ENCODE measurements at places on chromosomes 7 and 10. TPM values are rescaled to one million over a fixed set of nuclear protein-coding genes. Genes with fewer than 3 reads are reported as not detected.

DNA sequence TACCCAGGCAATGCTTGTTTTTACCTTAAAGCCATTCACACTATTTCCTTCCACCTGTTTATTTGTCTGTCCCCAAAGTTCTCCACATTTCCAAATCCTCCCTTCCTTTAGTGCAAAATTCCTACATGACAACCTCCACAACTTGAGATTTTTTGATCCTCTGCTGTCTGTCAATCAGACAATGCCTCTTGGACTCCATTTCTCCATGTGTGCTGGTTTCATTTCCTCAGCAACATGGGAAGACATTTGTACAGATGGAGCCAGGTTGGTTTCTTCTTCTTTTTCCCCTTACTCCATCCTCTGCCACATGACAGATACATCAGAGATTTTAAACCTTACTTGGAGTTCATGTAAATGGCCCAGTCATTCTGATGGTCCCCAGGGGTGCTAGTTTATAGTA, 19.1 kb upstream of the GIMAP2 start:
- DNase-seq: peak; percentile 15
- no peaks in the 10 kb centered on the region for H3K4me1 ChIP-seq
- no peaks in the 10 kb centered on the region for H3K36me3 ChIP-seq
- no peak overlapping the region for H3K4me3 ChIP-seq
- H3K27me3 ChIP-seq: no peaks in the 10 kb centered on the region

GRCh38 chr10:80767963-80768362, 230.3 kb downstream of the SH2D4B start:
- no peaks in the 10 kb centered on the region for H3K27me3 ChIP-seq
- H3K36me3 ChIP-seq: no peaks in the 10 kb centered on the region
- no peak overlapping the region for H3K27ac ChIP-seq
- H3K4me1 ChIP-seq: no peaks in the 10 kb centered on the region

The NEUROG3 gene
- not detected for total RNA-seq

- peak overlapping the region; percentile 94 for H3K27ac ChIP-seq
- peaks cover 3% of the 10 kb centered on the region for H3K4me1 ChIP-seq
- H3K4me3 ChIP-seq: peak overlapping the region; percentile 81
- H3K36me3 ChIP-seq: peaks cover 35% of the 10 kb centered on the region
- H3K27me3 ChIP-seq: no peaks in the 10 kb centered on the region
These were observed 768 bp downstream of the CHCHD2 start for GRCh38 chr7:56105508-56105907.

GRCh38 chr10:24118246-24118645, 90.7 kb upstream of the KIAA1217 start:
- H3K36me3 ChIP-seq: no peaks in the 10 kb centered on the region
- DNase-seq: peak; percentile 61

DNA sequence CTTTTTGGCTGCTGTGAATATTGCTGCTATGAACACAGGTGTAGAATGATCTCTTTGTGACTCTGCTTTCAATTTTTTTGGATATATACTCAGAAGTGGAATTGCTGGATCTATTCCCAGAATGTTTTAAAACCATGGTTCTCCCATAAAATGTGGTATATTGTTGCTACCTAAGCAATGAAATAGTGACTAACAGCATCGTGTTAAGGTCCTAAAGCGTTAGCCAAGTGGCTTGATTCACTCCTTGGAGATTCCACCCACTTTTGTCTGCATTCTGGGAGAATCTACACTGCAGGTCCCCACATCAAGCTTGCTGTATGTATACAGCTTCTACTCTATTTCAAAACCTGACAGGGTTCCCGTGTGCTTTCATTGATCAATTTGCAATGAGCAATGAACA, 105.6 kb downstream of the CDK6 start:
- peaks cover 4% of the 10 kb centered on the region for H3K36me3 ChIP-seq
- no peak overlapping the region for H3K4me3 ChIP-seq
- H3K27ac ChIP-seq: no peak overlapping the region

DNA sequence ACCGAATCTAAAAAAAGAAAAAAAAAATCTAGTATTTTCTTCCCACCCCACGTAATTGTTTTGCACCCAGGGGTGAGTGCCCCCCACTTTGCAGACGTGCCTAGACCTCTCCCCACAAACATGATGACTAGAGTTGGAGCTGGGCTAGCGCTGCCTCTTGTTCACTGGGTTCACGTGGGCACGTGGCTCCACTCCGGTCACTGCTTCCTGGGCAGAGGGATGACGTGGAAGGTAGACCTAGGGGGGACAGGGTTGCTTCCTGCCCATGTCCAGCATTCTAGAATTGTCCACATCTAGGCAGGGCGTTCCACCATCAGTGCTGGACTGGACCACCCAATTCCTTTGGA, 861 bp upstream of the LIMK1 start:
- H3K4me1 ChIP-seq: peaks cover 27% of the 10 kb centered on the region
- H3K36me3 ChIP-seq: peaks cover 11% of the 10 kb centered on the region
- DNase-seq: no peak

DNA sequence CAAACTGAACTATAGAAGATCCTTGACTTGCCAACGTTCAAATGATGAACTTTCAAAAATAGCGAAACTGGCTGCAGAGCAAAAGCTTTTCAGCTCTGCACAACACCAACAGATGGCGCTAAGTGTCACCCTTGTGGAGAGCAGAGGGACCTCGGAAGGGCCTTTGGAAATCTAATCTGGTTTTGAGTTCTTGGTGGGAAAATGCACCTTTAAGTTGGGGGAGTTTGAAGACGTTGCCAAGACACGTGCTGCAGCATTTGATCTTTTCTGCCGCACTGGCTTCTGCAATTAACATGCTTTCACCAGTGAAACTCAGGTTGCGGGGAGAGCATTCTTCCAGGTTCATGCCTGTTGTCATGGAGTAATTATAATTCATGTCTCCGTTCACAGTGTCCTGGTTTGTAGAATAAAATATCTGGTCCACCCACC, 26.3 kb upstream of the WDR11 start:
- no peaks in the 10 kb centered on the region for H3K27me3 ChIP-seq
- no peaks in the 10 kb centered on the region for H3K36me3 ChIP-seq
- DNase-seq: no peak
- no peak overlapping the region for H3K27ac ChIP-seq
- no peaks in the 10 kb centered on the region for H3K4me1 ChIP-seq

DNA sequence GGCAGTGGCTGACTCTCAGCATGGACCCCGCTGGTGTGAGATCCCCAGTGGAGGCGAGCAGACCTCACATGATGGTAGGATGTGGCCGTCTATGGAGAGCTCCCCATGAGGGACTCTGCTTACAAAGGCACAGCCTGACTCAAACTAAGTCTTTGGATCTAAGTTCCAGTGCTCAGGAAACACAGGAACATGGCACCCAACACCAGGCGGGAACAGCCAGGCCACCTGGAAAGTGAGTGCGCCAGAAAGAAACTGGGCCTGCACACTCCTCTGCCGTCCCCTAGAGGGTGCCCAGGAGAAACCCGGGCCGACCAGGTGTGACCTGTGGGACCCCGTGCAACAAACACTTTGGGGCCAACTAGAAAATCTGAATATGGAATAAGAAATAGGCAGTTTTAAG, 10.0 kb downstream of the PITRM1 start:
- DNase-seq: no peak
- H3K36me3 ChIP-seq: peaks cover 83% of the 10 kb centered on the region
- no peak overlapping the region for H3K27ac ChIP-seq
- H3K4me1 ChIP-seq: no peaks in the 10 kb centered on the region

GRCh38 chr7:55486991-55487390, 85.3 kb downstream of the VOPP1 start:
- no peak overlapping the region for H3K27ac ChIP-seq
- H3K36me3 ChIP-seq: peaks cover 16% of the 10 kb centered on the region
- H3K27me3 ChIP-seq: no peaks in the 10 kb centered on the region
- DNase-seq: no peak

- H3K4me3 ChIP-seq: no peak overlapping the region
- H3K27me3 ChIP-seq: no peaks in the 10 kb centered on the region
- no peaks in the 10 kb centered on the region for H3K4me1 ChIP-seq
- no peak overlapping the region for H3K27ac ChIP-seq
- H3K36me3 ChIP-seq: peaks cover 5% of the 10 kb centered on the region
- DNase-seq: no peak
These were observed 15.9 kb downstream of the MIOS start for GRCh38 chr7:7582596-7582995.
